ENCODE measurements at places on chromosomes 4 and X.
A peak's percentile ranks its signal among the peaks of the same experiment; 100 is the strongest.

- no peak for DNase-seq
Observed at GRCh38 chrX:17417372-17417771, 42.4 kb downstream of the NHS start.

DNA sequence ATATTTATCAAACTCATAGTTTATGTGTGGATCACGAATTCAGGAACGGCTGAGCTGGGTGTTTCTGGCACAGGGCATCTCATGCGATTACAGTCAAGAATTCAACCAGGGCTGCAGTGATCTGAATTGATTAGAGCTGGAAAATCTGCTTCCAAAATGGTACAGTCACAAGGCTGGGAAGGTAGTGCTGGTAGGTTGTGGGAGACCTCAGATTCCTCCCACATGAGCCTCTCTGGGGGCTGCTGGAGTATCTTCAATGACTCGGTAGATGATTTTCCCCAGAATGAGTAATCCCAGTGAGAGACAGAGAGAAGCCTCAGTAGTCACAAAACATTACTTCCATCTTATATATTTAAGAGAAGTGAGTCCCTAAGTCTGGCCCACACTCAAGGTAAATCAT is 36.2 kb upstream of the PRDX4 start:
- DNase-seq, result no peak

- DNase-seq, result no peak
Observed at GRCh38 chr4:2292646-2293108, 30.8 kb upstream of the MXD4 start.

GRCh38 chr4:150289198-150289597 is 211.0 kb downstream of the DCLK2 start:
- no peak for DNase-seq

- no peak for DNase-seq
Observed at GRCh38 chr4:10186228-10187214, 69.9 kb upstream of the WDR1 start.

- DNase-seq, result no peak
Observed at GRCh38 chrX:53305996-53306937, 24.9 kb upstream of the IQSEC2 start.

GRCh38 chr4:25283948-25284347 is 28.6 kb upstream of the ZCCHC4 start:
- DNase-seq, result no peak

GRCh38 chr4:151801547-151802516 is 41.0 kb upstream of the GATB start:
- DNase-seq, result peak; percentile 55

- DNase-seq, result no peak
Observed at GRCh38 chrX:129116676-129117470, 406.4 kb downstream of the SMARCA1 start.

- no peak for DNase-seq
Observed at GRCh38 chr4:82367438-82368097, 6.2 kb downstream of the HNRNPD start.

DNA sequence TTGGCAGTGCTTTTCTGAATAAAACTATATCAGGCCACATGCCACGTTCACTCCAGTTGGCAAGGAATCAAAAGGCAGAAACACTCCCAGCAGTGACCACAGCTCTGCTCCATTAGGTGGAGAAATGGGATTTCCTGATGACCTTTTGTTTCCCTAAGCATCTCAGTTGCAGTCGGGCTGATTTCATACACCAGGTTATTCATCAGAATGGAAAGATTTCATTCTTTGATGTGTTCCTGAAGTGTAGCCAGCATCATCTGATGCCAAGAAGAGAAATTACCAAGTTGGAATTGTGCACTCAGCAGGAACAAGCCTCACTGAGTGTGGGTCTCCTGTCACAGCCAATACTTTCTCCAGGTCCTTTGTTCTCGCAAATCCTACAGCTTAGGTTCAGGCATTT is 193.7 kb downstream of the SPATA18 start:
- DNase-seq, result no peak

GRCh38 chr4:150862829-150863228 is 152.3 kb downstream of the LRBA start:
- no peak for DNase-seq

DNA sequence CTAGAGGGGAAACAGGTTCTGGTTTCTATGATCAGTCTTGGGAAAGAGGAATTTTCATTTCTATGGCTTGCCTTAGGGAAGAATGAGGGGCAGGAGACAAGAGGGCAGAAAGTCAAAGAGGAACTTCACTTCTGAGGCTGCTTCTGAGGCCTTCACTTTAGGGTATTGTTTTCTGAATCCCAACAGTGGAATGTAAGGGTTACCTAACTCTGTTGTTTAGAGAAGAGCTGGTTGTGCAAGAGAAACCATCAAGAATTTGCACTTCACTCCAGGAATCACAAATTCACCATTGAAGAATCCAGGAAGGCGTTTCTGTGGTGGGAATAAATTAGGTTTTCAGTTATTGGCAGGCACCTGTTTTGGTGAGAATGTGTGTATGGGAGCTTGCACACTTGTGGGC is 126.7 kb upstream of the AMOT start:
- no peak for DNase-seq

DNA sequence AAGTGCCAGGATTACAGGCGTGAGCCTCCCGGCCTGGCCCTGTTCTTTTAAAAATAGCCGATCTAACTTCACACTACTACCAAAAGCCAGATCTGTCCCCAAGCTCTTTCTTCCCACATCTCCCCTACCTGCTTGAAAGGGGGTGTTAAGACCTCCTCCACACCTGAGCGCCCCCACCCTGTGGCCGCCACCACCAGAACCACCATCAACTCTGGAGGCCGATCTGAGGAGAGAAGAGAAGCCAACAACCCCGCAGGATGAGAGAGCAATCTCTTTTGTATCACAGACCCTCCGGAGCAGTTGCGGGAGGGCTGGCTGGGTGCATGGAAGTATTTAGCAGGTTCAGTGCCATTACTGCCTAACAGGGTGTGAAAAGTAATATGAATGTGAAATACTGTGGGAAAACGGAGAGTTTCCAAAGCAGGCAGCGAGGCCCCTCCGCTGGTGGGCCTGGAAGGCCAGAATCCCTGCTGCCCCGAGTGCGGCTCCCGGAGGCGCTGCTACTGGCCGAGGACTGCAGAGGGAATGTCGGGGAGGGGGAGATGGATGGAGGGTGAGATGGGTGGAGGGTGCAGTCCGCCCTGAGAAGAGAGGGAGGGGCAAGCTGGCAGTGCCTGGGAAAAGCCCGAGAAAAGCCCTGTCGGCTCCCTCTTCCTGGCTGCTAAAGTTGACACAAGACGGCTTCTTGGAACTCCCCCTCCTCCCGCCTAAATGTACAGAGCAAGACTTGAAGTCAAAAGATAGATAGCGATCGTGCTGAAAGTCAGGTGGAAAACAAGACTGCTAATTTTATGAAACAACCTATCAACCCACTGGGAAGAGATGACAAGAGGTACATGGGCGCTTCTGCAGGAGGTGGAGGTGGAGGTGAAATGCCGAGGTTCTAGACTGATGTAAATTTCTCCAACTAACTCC is 22.3 kb downstream of the HAND2 start:
- DNase-seq, result no peak

DNA sequence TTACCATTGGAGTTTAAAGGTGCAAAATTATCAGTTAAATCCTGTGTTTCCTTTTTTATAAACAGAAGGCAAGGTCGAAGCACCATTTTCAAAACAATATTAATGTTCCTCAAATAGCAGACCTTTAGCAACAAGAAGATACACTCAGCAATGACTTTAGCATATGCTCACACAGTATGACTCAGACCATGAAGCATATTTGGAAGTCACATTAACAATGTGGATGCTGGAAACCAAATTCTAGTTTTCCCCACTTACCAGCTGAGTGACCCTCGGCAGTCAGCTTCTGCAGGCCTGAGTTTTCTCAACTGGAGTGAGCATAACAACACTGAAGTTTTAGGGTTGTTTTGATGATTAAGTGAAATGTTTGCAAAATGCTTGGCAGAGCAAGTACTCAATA is 130.5 kb downstream of the ANK2 start:
- DNase-seq, result no peak

DNA sequence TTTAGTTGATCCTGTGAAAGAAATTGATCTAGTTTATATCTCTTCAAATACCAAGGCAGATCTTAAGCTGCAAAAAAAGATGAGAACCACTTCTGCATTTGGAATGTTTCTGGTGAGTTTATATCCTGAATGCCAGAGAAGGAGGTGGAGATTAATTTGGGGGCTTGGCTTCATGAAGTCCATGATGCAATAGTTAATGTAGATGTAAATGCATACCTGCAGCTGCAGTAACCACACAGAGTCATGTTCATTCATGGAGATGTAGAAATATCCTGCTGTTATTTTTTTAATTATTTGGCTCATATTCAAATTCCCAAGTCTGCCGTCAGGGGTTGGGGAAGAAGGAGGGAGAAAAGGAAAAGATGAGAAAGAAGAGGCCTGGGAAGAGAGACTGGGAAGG is at the start of gene SULT1E1:
TSS of gene SULT1E1 (minus strand) at position 94 of the 400 bp plus-strand sequence. CDS start 2,501 bp downstream, outside the sequence.
- no peak for DNase-seq

GRCh38 chr4:16745009-16745635 is 153.3 kb downstream of the LDB2 start:
- no peak for DNase-seq

GRCh38 chr4:42706086-42706485 is 49.2 kb upstream of the ATP8A1 start:
- DNase-seq, result no peak

DNA sequence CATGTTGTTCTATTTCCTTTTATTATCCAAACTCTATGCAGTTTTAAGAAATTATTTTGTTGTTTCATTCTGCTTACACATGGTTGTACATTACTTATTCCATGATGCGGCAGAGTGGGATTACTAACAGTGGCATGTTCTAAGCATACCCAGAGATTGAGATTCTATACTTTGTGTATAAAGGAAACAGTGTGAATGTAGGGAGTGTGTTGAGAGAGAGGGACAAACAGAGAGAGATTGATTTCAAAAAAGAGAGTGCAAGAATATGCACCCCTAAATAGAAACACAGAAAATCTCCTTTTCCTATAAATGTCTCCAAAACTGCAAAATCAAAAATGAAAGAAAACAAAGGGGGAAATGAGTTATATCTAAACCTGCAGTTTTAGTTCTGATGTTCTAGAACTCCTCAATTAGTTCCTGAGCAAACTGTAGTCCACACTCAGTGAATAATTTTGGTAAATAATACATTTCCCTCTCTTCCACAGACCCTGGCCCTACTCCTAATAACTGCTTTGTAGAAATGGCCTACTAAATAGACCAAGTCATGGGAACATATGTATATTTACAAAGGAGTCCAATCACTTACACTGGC is 31.0 kb downstream of the SLC9B1 start:
- no peak for DNase-seq

GRCh38 chrX:151825007-151825406 is 87.7 kb upstream of the MAGEA4 start:
- no peak for DNase-seq

DNA sequence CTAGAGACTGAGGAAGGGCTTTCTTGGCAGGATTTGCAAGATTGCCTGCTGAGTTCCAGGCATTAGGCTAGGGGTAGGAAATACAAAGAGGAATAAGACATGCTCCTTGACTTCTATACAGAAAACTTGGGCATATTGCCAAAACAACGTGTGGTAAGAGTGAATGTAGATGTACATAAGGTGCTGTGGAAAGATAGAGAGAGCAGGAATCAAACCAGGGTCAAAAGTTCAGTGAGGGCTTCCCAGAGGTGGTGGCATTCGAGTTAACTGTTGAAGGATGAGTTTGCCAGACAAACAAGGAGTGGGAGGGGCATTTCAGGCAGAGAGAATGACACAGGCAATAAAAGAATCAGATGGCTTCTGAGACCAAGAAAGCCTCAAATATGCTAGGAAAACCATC is 187.9 kb downstream of the KDR start:
- no peak for DNase-seq

DNA sequence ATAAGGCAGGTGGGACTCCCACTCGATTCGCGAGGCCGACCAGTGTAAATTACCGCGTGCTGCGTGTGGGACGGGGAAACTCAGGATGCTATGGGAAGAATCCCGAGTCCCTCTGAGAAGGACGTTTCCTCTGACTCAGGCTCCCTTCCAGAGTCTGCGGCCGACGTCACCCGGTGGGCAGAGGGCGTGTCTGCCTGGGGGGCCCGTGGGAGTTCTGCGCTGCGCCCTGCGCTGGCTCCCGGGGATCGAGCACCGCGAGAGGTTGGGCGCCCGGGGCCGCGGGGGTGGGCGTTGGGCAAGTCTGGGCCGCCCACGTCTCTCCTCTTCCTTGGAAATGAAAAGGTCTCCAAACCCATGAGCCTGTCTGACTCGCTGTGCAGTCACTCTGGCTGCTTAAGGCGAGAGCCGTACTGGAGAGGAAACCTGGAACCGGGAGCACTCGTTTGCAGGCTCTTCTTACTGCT is 568 bp downstream of the NIPAL1 start:
- peak; percentile 41 for DNase-seq

- no peak for DNase-seq
Observed at GRCh38 chr4:150593996-150594395, 12.0 kb downstream of the MAB21L2 start.

- DNase-seq, result no peak
Observed at GRCh38 chrX:16807548-16807947, 21.3 kb downstream of the TXLNG start.

GRCh38 chr4:40837094-40837870 is 87.5 kb downstream of the NSUN7 start:
- no peak for DNase-seq

DNA sequence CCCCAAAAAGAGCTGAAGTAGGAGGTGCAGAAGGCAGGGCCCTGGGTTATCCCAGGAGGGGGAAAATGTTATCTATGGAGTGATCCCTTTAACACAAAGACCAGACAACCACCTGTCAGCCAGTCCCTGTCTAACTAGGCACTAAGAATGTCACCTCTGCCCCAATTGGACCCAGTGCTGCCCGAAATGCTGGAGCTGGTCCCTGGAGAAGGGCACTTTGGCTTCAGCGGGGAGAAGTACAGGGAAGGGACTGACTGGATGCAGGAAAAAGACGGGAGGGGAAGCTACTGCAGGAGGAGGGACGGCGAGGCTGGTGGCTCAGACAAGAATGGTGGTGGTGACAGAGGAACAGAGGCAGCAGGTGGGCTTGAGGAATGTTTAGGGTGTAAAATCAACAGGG is 17.3 kb downstream of the PHKA2 start:
- DNase-seq, result no peak

GRCh38 chr4:958314-958665 is 15.1 kb downstream of the DGKQ start:
- DNase-seq, result no peak

DNA sequence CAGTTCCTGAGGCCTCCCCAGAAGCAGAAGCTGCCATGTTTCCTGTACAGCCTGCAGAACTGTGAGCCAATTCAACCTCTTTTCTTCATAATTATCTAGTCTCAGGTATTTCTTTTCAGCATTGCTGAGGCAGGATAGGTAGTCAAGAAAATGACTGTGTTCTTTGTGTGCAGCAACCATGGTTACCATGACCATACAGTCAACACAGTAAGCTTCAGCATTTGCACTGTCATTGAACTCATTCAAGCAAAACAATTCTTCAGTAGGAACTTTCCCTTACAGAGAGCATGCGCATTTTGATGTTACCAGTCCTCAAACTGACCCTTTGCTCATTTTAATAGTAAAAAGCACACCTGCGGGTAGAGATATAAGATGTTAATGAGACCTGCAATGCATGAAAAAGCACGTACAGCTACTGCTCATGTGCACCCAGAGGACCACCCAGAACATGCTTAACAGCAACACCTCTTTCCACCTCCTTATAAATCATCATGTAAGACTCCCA is 180.8 kb downstream of the PRKX start:
- DNase-seq, result no peak
